ENCODE measurements at places on chromosomes 13 and 19.

DNA sequence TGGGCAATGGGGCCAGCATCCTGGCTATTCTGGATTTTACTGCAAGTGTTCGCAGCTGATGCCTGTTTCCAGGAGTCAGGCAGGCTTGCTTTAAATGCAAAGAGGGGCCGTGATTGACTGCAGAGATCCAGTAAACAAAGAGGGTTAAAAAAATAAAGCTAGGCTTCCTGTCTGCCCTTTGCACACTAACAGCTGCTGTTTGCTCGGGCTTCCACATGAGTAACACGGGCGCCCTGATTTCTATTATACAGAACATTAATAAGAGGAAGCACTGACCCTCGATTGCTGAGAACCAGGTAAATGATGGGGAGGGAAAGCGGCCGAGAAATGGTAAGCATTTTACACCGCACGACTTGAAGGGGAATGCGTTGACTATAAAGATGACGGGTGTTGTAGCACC, 254.2 kb upstream of the ZNF507 start:
- DNase-seq = no peak

- DNase-seq = no peak
Measured at GRCh38 chr19:15869109-15869555, 28.7 kb downstream of the CYP4F2 start.

GRCh38 chr13:49308921-49309408, 61.2 kb downstream of the CDADC1 start:
- no peak for DNase-seq

- DNase-seq = no peak
Measured at GRCh38 chr13:50912851-50913250, 3.3 kb downstream of the RNASEH2B start.

DNA sequence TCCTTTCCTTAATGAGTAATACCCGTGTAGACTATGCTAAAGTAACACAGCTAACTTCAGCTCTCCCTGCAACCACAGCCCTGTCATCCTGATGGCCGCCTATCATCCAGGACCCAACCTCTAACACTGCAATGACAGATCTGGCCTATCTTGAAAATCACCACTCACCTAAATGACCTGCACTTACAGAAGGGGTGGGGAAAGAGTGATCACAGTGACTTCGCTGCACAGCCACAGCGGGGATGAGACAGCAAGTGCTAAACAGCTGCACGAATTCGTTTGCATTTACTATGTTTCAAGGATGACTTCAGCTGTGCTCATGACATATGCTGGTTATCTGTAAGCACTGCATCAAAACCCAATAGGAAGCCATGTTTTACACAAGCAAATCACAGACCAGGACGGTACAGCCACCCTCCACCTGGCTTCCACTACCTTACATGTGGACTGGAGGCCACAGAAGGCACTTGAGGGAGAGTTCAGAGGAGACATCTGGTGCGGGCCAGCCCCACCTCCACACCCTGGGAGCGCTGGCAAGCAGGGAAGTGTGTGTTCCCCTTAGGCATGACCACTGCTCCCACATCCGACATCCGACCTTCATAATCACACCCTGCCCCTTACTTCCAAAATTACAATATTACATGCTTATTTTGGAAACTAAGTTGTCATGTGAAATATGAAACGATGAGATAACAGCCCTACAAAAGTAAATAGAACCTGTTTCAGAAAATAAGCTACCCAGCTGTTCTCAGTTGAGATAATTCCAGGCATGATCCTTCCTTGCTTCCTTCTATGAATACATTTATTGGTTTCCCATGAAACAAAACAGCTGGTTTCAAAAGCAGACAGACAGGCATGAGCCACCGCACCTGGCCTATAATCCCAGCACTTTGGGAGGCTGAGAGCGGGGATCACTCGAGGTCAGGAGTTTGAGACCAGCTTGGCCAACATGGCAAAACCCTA, 95.7 kb downstream of the STK24 start:
- DNase-seq = no peak

GRCh38 chr19:56705939-56706338, 34.4 kb upstream of the ZNF835 start:
- DNase-seq = no peak

GRCh38 chr13:111482126-111482525, 161.7 kb downstream of the TEX29 start:
- DNase-seq = no peak

- DNase-seq = no peak
Measured at GRCh38 chr13:100423375-100423774, 165.2 kb downstream of the GGACT start.

DNA sequence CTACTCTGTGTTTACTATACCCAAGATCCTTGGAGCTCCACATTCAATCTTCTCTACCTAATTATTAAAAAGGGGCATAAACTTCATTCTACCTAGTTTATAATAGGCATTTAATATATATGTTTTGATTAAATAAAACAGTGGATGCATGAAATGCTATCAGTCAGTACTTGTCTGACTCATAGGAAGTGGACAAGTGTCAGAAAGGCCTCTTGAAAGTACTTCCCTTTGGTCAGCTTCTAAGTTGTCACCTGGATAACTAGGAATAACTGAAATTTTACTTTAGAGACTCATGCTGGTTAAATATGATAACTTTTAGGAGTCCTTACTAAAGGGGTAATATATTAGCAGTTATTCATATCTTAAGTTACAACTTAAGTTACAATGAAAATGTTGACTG, 329.8 kb downstream of the KLF5 start:
- DNase-seq = no peak
